WTC11 (cell line): ENCODE measurements at places on chromosomes 4 and X. TPM values are rescaled to one million over a fixed set of nuclear protein-coding genes. Genes with fewer than 3 reads are reported as not detected.

- no peak for DNase-seq
These were observed 8.3 kb upstream of the AGA start for GRCh38 chr4:177450426-177451107.

DNA sequence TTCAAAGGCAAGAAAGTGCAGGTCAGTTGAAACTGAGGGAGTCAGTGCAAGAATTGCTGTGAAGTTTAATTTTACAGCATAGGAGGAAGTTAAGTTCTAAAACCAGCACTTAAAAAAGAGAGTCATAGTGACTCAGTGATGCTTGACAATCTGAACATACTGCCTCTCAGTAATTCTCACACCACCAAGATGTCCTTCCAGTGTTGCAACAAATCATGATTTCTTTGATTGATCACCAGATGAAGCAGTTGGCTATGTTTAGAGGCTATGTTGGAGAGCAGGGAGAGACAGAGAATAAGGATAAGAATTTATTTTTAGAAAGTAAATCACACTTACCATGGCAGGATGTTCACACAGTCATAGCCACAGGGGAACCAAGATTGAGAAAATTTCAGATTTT, 13.2 kb downstream of the TRIM2 start:
- no peak for DNase-seq

DNA sequence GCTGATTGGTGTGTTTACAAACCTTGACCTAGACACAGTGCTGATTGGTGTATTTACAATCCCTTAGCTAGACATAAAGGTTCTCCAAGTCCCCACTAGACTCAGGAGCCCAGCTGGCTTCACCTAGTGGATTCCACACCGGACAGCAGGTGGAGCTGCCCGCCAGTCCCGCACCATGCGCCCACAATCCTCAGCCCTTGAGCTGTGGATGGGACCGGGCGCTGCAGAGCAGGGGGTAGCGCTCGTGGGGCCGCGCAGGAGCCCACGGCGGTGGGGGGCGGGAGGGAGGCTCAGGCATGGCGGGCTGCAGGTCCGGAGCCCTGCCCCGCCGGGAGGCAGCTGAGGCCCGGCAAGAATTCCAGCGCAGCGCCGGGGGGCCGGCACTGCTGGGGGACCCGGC, 30.7 kb downstream of the MEPE start:
- no peak for DNase-seq

GRCh38 chrX:110046971-110047370, 44.1 kb downstream of the TMEM164 start:
- DNase-seq, result no peak

- DNase-seq, result no peak
These were observed 1148.8 kb upstream of the PCDH7 start for GRCh38 chr4:29571322-29571721.

DNA sequence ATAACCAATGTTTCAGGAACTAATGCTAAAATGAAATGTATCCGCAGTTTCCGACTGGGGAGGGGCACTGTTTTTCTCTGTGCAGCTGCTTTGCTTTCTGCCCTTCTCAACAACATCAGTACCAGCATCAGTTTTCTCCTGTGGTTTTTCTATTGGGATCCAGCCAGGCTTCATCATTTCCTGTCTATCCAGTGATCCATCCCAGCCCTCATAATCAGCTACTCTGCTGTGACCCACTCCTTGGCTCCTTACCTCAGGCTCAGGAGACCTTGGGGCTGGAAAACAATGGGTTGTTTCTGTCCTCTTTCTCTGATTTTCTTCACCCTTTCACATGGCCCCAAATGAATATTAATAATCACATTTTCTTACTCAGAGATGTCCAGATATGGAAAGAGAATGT, 222.2 kb upstream of the DKK2 start:
- no peak for DNase-seq

GRCh38 chrX:153921070-153921469, 5.0 kb downstream of the ARHGAP4 start:
- DNase-seq, result no peak

GLRA2 gene
- total RNA-seq, result not detected in 3 replicates

ZAR1 gene
- total RNA-seq, result 0.87 to 1.4 TPM (median 0.89 TPM) in 3 replicates
